AG09319 (cell line): ENCODE measurements at places on chromosomes 1 and 21.

DNA sequence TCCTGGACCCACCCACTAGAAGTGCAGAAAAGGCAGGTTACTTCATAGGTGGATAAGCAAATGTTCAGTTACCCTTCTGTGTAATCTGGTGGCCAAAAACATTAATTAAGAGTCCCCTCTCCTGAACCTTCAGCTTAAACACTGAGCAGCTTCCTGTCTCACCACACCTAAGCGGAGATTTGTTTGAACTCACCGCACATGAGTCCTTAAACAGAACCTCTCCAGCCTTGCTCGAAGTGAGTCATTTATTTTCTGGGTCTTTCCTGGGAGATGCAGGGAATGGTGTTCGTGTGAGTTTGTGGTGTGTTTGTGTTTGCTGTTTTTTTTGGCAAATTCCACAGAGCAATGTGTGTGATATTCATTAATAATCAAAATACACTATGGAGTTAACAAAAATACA lies 7.6 kb upstream of the FNBP1L start:
- DNase-seq: no peak

GRCh38 chr1:37682334-37682987 lies 9.9 kb upstream of the CDCA8 start:
- no peak for DNase-seq

DNA sequence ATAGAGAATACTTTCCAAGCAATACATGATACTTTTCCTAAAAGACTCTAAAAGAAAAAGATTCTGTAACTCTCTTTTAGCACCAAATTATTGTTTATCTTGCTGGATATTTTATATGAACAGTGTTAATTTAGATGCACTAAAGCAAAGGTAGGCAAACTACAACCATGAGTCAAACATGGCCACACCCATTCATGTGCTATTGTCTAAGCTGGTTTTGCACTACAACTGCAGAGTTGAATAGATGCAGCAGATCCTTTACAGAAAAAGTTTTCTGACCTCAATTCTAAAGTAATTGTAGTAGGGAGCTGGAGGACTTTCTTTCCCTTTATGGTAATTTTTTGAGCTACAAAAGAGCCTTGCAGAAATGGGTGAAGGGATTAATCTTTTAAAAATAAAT lies 19.4 kb downstream of the BLZF1 start:
- no peak for DNase-seq

DNA sequence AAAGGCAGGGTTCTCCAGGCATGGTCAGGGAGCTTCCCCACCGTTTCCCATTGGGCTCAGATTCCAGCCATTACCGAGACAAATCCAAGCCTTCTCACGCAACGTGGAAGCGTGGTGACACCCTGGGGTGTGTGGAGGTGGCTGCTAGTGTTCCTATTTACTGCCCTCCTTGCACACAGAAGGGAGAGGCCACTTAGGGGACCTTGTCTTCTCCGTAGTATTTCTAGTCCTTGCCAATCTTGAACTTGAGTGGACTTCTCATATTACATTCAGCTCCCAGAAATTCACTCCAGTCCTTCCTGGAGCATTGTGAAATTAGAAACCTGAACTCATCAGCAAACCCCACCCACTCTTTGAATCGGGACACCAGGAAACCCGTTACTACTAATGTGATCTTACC lies 131.6 kb downstream of the AJAP1 start:
- DNase-seq: no peak

DNA sequence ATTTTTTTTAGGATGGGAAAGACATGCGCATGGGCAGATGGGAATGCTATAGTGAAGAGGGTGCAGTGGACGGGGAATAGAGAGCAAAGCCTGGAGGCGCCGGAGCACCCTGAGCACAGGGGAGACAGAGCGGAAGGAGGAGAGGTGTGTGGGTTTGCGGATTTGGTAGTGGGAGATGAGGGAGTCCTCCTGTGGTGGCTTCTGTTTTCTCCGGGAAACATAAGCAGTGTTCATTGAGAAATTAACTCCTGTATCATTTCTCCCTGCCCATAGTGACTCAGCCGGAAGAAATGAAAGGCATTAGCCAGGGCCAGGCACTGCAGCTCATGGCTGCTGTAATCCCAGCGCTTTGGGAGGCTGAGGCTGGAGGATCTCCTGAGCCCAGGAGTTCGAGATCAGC lies 4.7 kb upstream of the PTPRF start:
- no peak for DNase-seq

DNA sequence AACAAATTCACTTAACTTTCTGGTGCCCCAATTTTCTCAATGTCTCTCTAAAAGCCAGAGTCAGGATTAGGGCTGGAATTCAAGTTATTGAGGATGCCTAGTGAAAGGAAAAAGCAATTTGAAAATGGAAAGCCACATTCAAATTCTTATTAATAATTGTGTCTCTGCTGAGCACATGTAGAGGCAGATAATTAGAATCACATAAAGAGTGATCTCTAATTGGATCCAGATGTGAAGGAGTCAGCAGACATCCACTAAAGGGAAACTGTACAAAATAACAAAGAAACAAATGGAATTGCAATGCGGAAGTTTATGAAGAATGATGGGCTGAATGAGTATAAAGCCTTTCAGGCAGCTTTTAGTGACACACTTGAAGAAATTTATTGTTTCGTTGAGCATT lies 482.6 kb downstream of the TTLL7 start:
- peak; percentile 52 for DNase-seq

GRCh38 chr1:98975113-98975512 lies 29.5 kb downstream of the PLPPR5 start:
- DNase-seq: no peak

- DNase-seq: no peak
Observed at GRCh38 chr1:117231748-117232373, 21.1 kb upstream of the VTCN1 start.

- DNase-seq: no peak
Observed at GRCh38 chr21:14550135-14550534, 4.0 kb upstream of the SAMSN1 start.
